ENCODE measurements at places on chromosomes 7 and 10.

DNA sequence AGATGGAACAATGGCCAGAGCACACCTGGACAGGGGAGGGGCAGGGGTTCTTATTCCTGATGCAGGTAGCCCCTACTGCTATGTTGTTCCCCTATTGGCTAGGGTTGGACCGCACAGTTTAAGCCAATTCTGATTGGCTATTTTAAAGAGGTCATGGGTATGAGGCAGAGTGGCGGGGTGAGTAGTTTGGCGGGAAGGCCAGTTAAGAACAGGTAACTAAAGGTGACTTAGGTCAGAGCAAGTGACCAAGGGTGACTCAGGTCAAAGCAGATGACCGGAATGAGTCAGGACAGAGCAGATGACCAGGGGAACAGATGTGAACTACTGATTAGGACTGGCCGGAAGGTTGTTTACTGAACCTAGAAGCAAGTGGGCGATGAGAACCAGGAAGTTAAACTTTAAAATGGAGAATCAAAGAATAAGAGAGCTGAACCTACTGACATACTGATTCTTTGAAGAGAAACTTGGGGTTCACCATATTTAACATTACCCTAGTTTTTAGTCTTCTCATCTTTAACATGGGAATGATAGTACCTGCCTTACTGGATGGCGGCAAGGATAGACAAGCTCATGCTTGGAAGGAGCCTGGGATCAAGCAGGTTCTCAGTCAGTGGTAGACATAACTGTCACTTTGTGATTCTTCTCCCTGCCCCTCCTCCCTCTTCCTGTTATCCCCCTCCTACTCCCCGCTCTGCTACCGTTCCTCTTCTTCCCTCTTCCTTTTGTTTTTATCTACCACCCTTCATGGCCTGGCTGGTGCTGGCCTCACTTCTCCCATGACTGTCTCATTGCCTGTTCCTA lies 55.0 kb downstream of the CCNY start:
- DNase-seq, result no peak

DNA sequence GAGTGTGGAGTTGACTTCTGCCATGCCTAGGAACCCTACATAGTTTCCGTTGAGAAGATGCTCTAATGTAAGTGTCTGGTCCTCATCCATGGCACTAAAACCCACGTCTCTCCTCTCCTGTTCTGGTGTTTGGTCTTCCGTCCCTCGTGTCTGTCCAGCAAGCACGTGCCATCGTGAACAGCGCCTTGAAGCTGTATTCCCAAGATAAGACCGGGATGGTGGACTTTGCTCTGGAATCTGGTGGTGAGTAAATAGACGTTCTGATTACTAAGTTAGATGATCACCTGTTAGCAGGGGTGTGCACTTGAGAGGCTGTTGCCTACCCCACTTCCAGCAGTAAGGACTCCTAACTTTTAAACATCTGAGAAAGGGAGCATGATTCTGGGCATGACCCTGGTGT lies 15.1 kb upstream of the GET4 start:
- no peak for DNase-seq

DNA sequence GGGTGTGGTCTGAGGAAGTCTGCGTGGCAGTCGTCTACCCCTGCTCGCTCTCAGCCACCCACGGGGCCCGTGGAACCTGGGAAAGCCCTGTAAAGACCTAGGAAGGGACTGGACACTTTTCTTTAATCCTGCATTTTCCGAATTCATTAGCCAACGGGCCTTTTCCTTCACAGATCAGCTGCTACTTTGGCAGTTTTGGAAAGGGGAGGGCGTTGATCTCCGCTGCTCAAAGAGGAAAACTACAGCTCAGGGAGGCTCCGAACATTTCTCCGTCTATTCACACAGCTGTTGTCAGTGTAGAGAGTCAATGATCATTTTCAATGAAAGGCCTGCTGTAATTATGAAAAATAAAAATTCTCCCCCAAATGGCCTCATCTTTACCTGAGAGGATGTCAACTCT lies 450.1 kb upstream of the MKI67 start:
- no peak for DNase-seq

- DNase-seq, result peak; percentile 12
These were observed 56.2 kb upstream of the MGMT start for GRCh38 chr10:129410688-129411392.

DNA sequence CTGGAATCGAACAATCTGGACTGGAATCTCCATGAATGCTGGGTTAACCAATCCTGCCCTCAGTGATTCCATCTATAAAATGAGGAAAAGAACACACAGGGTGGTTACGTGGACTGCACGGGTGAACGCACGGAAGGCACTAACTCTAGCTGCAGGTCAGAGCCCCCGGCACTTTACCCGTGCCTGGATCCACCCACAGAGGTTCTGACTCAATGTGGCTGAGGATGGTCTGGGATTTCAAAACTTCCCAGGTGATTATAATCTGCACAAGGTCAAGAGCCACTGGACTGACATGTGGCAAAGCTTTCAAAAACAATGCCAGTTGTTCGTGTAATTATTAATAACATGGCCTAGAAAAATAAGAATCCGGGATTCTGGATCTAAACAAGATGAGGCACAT lies 29.2 kb downstream of the KIAA1549 start:
- peak; percentile 7 for DNase-seq

GRCh38 chr10:126561294-126561920 lies 109.1 kb downstream of the C10orf90 start:
- DNase-seq, result no peak

DNA sequence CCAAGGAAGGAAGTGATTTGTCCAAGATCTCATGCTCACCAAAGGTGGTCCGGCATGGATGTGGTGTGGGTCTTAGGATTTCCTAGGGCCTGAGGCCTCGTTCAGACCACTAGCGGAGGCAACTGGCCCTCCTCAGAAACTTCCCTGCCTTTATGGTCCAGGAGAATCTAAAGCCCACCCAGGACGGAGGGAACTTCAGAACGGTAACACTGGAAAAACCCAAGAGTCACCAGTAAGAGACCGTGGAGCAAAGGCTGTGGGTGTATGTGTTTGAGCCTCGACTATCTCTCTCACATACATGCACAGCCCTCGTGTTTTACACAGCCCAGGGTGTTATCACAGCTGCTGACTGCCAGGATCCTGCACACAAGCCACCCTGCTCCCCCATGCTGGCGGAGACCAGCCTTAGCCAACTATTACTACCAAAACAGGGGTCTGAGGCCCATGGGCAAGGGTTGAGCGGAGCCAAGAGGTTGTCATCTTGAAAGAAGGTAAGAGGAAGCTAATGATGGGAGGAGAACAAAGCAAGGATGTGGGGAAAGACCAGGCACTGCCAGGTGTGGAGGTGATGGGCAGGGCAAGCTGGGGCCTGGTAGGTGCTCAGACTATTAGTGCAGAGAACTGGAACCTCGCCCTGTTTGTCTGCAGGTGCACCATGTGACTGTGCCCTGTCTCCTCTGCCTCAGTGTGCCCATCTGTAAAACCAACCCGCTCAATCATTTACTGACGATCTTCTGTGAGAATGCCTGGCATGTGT lies 170.2 kb upstream of the ZMIZ1 start:
- no peak for DNase-seq

DNA sequence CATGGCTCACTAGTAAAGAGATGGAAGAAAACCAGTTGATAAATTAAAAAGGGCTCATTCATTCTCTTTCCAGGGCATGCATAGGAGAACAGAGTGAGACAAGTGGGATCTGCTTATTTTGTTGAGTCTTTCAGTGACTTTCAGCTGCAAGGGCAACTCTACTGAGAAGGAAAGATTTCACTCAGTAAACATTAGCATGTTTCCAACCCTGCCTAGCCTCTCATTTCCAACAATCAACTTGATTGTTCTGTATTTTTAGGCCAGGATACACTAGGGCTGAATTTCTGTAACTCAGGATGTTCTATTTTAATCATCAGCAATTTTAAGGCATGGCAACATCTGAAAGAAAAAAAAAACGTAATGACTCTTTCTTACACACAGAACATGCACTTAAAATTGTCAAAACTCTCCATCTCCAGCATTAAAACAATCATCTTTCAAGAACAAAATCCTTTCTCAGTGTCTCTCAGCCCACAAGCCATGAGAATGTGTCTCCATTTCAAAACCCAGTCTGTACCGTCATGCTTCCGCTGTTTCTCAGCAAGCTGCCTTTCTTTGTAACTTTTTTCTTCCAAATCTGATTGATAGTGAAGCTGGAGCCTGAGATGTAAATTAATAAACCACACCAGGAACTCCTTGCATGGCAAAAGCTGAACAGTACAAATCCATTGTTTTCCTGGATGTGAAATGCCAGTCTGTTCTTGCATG lies 147.2 kb upstream of the KLF14 start:
- no peak for DNase-seq

GRCh38 chr7:148230296-148230695 lies 360.3 kb upstream of the C7orf33 start:
- DNase-seq, result no peak

DNA sequence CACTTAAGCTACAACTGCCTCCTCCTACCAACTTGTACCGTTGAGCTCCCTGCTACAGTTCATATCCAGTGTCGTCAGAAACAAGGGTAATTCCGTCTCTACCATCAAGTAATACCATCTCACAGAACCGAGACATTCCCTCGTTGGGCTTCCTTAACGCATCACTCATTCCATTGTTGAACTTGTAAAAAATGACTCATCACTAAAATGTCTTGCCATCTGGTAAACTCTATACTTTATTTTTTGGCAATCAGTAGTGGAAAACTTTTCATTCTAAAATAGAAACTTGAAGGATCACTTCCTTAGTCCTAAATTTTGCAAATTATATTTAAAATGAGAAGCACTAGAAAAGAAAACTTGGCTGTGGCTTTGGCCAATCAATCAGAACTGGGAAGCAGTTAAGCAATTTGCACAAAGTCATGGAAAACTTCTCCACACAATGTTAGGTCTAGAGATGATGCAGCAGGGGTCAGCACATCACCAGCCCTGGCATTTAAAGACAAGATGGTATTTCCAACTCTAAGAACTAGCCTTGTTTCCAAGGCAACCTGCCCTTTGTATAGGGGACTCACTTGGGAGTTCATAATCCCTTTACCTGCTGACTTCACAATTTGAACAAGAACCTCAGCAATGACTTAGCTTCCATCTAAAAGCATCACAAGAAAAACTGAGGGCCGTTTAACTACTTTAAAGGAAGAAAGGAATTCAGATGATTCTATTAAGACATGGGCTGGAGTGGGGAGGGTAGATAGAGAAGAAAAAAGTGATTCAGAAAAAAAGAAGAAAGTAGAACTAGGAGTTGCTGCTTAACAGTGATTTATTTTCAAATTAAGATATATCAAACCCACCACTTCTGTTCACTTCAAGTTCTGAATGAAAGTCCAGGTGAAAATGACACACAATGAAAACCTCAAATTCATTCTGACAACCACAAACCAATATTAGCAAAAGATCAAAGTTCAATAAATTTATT lies 288.1 kb downstream of the PARD3 start:
- peak; percentile 88 for DNase-seq

DNA sequence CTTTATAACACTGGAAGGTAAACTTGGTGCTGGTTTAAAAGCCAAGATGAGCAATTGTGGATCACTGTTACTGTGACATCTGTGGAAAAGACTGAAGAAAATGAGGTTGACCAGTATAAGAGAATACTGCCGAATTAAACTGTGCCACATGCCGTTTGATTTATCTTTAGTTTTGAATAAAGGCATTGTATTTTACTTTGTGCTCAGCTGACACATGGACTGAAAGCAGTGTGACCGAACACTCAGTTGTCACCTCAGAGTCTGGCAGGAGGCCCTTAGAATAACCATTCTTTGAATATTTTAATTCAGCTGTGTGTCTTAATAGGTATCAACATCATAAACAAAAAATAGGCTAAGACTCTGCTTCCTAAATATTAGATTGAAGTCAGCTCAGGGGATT lies 133.7 kb upstream of the GJD4 start:
- DNase-seq, result no peak

GRCh38 chr10:110753462-110753861 lies 109.3 kb downstream of the RBM20 start:
- DNase-seq, result no peak

- DNase-seq, result peak; percentile 72
These were observed 39.7 kb downstream of the TES start for GRCh38 chr7:116249969-116250553.

GRCh38 chr7:113141803-113142202 lies 23.4 kb upstream of the SMIM30 start:
- DNase-seq, result no peak

GRCh38 chr10:59505926-59506325 lies 143.6 kb upstream of the FAM13C start:
- DNase-seq, result no peak

DNA sequence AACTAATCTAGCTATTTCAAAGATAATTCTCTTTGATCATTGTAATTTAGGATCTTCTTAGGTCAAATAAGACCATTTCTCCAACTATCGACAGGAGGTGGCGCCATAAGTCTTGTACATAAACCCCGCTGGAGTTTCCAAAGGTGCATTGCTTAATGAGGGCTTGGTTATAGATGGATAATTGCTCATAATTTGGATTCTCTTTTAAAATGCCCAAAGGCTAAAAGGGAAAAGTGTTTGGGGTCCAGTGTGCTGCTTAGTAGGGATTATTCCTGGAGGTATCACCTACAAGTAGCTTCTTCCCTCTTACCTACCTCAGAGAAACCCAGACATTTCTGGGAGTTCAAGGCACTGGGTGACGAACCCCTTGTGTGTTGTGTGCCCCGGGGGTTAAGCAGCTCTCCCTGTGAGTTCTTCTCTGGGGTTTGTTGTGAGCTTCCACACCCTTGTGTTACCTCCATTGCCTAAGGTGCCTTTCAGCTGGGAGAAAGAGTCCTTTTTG lies 75.2 kb downstream of the PAXIP1 start:
- peak; percentile 90 for DNase-seq

GRCh38 chr7:26954951-26955350 lies 90.6 kb upstream of the SKAP2 start:
- no peak for DNase-seq

DNA sequence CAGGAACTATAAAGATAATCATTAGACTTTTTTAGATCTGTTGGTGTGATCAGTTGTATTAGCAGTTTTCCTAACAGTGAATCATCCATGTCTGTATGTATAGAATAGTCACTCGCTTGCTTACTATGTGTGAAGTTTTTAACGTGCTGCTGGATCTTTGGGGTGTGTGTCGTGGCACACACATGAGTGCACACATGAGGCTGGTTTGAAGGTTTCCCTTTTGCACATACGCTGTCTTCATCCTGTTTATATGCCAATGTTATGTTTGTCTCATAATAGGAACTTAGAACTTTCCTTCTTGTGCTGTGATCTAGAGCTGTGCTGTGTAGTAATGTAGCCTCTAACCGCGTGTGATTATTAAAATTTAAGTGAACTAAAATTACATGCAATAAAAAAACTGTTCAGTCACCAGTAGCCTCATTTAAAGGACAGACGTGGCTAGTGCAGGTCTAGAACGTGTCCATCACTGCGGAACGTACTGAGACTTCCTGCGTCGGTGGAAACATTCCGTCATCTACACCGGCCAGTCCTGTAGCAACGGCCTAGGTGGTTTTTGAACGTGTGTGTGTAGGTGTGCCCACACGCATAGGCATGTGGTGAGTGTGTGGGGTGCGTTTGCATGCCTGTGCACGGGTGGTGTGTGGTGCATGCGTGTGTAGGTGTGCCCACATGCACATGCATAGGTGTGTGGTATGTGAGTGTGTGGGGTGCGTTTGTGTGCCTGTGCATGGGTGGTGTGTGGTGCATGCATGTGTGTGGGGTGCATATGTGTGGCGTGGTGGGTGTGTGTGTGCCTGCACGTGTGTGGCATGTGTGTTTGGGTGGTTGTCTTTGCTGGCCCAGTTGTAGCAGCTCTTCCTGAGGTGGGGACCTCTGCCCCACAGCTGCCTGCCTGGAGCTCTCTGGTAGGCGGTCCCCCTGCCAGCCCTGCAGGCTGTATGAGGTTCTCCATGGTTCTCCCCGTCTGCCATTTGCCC lies 56.6 kb downstream of the INPP5A start:
- no peak for DNase-seq
